ENCODE measurements at places on chromosomes 5 and 9. TPM values are rescaled to one million over a fixed set of nuclear protein-coding genes. Genes with fewer than 3 reads are reported as not detected.

Gene ANKRD34B
- not detected for total RNA-seq

Gene SCAI
- 14.5 TPM for total RNA-seq

Gene PIP5KL1
- total RNA-seq = 4.4 TPM

Gene WDR38
- total RNA-seq = not detected

Gene SPATA9
- not detected for total RNA-seq

Gene SHROOM1
- total RNA-seq = 2.1 TPM

Gene C5
- total RNA-seq = 1.9 TPM

Gene IL4
- 1.5 TPM for total RNA-seq

Gene PCA3
- not detected for total RNA-seq

Gene ZBTB5
- 13.2 TPM for total RNA-seq

Gene RGS7BP
- not detected for total RNA-seq

Gene SLC1A1
- total RNA-seq = 0.23 TPM

Gene FOXD4L3
- not detected for total RNA-seq

Gene BARHL1
- total RNA-seq = not detected

Gene ZER1
- 32.6 TPM for total RNA-seq

Gene LRRTM2
- total RNA-seq = 0.29 TPM

All from activated T-cell treated with anti-CD3 and anti-CD28 coated beads, Interleukin-2, amount 50 U/mL, for 72 hours (primary cell).